NCI-H2029 (cell line): ENCODE measurements at places on chromosomes 16 and 17.

DNA sequence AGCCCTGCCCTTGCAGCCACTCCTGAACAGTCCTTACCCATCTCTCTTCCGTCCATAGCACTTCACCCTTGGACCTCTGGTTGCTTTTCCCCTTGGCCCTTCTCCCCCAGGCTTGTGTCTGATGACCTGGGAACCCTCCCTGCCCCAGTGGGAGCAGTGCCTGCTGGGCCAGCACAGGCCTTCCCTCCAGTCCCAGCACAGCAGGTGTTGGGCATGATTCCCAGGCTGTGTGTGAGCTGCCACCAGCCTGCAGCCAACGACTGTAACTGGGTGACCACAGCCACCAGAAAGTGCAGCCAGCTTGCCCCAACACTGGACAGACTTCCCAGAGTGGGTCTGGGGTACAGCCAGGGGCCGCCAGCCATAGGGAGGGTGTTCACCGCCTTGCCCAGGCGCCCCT is 30.0 kb downstream of the CRAMP1 start:
- no peak for DNase-seq

DNA sequence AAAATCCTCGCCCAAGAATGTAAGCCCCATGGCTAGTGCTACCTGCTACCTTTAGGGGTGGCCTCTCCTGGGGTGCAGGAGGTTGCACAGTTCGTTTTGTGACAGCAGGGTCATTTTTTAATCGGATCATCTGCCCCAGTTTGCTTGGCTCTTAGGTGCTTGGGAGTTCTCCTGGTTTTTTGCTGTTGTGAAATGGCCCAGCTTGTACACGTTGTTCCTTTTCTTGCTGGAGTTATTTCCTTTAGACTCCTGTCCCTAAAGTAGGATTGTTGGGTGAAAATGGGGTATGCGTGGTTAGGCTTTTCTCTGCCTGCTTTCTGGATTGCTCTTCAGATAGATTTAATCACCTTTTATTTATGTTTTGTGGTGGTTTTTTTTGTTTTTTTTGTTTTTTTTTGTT is 25.8 kb downstream of the ABCC1 start:
- DNase-seq, result no peak

DNA sequence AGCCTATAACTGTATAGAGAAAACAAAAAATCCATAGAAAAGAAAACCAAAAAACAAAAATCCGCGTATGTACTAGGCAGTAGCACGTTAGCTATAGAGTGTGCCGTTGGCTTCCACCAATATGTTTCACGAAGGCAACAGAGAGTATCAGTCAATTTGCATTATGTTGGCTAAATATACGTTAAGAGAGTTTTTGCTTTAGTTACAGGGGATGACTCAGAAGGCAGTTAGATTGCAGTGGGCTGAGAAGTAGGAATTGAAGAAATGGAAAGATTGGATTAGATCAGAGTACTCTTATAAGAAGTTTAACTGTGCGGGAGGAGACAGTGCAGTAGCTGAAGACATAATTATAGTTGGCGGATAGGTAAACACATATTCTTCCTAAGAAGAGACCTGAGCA is 911 bp upstream of the NACA2 start:
- DNase-seq, result no peak

DNA sequence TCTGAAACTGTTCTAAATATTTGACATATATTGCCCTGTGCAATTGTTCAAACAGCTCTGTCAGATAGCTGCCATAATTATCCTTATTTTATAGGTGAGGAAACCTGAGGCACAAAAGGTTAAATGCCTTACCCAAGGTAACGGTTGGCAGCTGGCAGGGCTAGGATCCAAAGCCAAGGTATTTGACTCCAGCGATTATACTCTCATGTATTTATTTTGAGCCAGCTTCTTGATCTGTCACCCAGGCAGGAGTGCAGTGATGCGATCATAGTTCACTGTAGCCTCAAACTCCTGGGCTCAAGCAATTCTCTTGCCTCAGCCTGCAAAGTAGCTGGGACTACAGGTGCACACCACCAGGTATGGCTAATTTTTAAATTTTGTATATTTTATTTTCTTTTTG is 7.2 kb downstream of the ENO3 start:
- no peak for DNase-seq

GRCh38 chr16:79074951-79075350 is 525.6 kb downstream of the MAF start:
- DNase-seq, result no peak

DNA sequence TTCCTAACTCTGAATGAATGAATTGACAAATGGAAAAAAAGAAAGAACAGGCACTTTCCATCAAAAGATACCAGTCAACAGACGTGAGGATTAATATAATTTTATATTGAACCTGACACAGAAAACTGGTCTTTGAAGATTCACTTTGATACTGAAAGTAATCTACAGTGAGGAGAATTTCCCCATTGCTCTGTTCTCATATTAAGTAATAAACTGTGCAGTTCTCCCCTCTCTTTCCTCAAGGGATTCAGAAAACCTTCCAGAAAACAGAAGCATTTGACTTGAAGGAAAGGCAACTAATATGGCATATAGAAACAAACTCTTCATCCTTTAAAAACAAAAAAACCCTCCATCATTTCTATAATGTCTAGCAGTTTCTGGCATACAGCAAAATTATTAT is 2.2 kb downstream of the TEX2 start:
- no peak for DNase-seq

- no peak for DNase-seq
Observed at GRCh38 chr17:46766493-46767491, 51.7 kb downstream of the WNT3 start.

DNA sequence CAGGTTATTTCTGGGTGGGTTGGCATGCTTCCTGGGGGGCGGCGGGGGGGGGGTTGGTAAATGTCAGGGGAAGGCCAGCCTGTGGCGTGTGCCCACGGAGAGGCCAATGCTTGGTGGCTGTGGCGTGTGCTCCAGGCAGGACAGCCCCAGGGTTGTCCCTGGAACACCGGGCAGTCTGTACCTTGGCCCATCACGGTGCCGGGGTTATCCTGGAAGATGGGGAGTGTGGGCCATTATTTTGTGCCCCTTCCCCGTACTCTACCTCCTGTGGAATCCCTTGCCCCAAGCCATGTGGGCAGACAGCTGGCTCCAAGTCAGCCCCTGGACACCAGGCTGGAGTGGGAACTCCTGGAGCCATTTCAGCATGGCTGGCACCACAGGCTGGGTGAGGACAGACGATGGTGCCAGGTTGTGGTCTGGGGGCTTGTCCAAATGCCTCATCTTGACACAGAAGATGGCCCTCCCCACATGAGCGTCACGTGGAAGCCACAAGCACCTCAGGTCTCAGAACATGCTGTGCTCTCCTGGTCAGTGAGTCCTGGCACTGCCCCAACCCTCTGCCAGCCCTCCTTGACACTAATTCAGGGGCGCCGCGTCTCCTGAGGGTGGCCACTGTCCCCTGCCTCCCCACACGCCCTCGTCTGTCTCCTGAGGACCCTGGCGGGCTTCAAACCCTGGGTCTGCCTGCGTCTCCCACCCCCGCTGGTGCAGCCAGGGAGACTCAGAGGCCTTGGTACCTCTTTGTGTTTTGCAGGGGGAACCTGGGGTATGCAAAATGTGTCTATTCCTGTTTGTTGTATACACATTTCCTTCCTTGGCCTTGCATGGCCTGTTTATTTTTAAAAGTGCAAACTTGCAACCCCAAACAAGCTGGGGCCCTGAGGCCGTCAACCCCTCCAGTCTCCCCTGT is 4.3 kb downstream of the SLC16A3 start:
- no peak for DNase-seq

GRCh38 chr16:22789281-22789945 is 24.5 kb upstream of the HS3ST2 start:
- no peak for DNase-seq

GRCh38 chr17:29572691-29573557 is 4.4 kb downstream of the TP53I13 start:
- no peak for DNase-seq

DNA sequence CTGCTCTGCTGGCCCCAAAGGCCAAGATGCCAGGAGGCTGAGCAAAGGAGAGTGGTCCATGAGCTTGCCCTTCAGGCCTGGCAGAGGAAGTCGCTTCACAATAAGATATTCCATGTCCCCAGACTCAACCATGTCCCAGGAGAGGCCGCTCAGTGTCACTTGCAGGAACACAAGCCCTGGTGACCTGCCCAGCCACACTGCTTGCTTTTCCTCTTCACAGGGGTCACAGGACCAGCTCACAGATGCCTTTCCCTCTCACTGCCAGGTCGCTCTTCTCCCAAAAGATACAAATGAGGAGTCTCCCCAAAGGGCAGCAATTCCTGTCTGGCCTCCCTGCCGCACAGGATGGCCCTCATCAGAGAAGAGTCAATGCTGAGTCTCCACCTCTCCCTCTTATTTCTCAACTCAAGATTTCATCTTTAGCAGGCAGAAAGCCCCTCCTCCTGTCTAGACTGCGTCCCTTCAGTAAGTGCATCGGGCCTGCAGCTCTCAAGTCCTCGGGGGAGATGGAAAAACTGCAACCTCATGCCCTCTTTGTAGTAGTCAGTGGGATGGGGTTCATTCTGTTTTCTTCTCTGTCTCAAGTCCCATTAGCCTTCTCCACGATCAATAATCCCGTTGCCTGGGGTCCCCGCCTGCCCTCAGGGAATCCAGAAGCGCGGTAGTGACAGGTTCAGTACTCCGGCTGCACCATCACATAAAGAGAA is 5.0 kb downstream of the JUP start:
- DNase-seq, result no peak

DNA sequence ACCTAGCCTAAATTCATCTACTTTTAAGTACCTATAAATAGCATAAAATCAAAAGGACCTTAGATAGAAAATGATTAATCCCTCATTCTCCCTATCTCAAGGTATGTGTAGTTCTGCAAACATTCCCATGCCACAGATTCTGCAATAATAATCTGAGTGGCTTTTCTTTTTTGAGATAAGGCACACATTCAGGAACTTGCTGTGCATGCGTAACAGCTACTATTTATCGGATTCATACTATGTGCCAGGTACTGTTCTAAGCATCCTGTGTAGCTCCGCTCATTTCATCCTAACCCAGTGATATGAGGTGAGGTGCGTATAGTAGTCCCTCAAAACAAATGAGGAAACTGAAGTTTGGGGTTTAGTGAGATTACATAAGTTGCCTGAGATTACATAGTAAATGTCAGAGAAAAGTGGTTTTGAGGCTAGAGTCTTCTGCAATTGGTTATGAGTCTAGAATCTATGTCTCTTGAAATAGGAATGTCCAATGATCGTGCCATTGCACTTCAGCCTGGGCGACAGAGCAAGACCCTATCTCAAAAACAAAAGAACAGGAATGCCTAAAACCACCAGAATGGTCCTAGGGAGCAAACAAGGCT is 2.0 kb upstream of the ZNF263 start:
- DNase-seq, result no peak

- no peak for DNase-seq
Observed at GRCh38 chr17:58513267-58513964, 1.0 kb downstream of the MTMR4 start.

GRCh38 chr17:73899839-73900238 is 255.6 kb upstream of the SDK2 start:
- no peak for DNase-seq

GRCh38 chr16:50273888-50274325 is 7.6 kb downstream of the ADCY7 start:
- DNase-seq, result no peak

GRCh38 chr17:29620271-29620670 is 2.4 kb downstream of the CORO6 start:
- DNase-seq, result no peak

- DNase-seq, result no peak
Observed at GRCh38 chr17:58337210-58337599, 8.6 kb upstream of the TSPOAP1 start.

DNA sequence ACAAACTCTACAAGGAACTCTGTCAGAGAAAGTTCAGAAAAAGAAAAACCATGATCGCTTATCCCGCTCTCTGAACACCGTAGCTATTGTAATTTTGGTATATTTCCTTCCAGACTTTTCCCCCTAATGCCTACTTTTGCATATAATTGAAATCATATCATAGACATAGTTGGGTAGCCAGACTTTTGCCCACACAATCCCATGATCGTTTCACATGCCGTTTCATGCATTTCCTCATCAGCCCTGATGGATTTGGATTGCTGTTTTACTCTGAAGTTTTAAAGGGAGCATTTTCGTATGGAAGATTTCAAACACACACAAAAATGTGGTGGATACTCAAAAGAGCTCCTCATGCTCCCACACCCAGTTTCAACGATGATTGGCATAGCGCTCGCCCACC is 31.3 kb downstream of the COX4I1 start:
- no peak for DNase-seq
